Inflammatory macrophage treated with lipopolysaccharide for 1 hour (primary cell): ENCODE measurements at places on chromosomes 3 and 15.
A peak's percentile ranks its signal among the peaks of the same experiment; 100 is the strongest.

DNA sequence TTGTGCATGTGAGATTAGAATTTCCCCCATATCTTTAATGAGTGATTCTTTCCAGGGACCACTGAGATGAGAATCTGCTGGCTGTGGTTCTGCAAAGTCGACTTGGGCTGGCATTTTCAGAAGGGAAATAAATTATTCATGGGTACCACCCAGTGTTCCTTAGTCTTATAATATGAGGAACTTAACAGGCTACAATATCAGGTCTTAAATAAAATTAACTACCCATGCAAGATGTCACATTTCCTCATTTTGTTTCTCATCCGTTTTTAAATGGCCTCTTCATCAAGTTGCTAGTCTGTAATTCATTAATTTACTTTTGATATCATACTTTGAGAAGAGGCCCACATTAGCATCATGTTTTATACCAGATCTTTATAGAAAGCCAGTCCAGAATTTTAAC lies 58.3 kb upstream of the SKOR1 start:
- DNase-seq = peak; percentile 14

GRCh38 chr3:148021381-148021780 lies 612.2 kb downstream of the ZIC1 start:
- DNase-seq = no peak

DNA sequence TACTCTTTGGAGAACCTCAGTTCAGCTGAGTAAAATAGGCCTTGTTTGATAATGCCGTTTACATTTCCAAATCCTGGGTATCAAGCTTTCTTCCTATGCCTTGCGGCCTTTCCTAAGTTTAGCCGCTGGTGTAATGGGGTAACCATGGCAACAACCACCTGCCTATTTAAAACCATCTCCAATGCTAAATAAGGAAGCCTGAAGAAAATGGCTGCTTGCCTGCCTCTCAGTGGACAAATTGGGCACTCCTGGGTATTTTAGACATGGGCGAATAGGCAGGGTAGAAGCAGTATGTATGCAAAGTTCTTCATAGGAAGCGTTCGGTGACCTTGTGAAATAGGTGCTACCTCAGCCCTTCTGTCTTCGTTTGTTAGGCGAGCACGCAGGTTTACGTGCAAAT lies 122.7 kb downstream of the DGKG start:
- no peak for DNase-seq

- no peak for DNase-seq
Measured at GRCh38 chr3:118501152-118501551, 533.5 kb downstream of the IGSF11 start.

DNA sequence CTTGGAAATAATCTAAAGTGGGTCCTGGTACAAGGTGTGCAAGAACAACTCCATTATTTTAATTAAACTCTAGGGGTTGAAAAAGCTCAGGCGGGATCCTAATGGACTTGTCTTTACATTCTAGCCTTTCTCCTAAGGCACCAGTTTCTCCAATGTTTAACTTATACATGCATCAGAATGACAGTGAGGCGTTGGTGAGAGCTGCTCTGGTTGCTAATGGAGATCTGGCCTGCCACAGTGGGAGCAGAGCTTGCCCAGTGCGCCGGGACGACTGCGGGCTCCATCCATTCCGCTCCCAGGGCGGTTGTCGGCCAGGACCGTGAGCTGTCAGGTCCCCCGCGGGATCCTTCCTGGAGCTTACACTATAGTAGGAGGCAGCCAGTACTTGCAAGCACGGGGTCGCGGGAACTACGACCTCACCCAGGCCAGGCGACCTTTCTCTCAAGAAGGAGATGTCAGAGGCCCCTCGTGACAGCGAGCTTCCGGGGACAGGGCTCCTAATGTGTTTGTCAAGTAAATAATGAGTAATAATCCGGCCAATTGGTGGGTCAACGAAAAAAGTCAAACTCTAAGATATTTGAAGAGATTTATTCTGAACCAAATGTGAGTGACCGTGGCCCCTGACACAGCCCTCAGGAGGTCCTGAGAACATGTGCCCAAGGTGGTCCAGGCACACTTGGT lies 991 bp upstream of the HIGD1A start:
- no peak for DNase-seq

DNA sequence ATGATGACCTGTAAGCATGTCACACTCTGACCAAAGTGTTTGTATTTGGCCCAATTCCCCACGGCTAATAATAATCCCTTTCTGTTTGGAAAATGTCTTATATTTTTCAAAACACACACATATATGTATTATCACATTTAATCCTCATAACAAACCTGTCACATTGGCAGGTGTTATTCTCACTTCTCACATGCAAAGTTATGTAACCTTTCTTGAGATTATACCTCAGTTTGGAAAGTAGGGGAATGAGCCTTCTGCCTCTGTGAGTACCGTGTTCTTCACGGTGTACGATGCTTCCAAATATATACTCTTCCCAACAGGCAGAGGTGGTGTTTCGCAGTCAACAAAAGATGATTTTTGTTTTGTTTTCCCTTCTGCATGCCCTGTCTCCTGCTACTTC lies 205.6 kb downstream of the TP63 start:
- DNase-seq = no peak

DNA sequence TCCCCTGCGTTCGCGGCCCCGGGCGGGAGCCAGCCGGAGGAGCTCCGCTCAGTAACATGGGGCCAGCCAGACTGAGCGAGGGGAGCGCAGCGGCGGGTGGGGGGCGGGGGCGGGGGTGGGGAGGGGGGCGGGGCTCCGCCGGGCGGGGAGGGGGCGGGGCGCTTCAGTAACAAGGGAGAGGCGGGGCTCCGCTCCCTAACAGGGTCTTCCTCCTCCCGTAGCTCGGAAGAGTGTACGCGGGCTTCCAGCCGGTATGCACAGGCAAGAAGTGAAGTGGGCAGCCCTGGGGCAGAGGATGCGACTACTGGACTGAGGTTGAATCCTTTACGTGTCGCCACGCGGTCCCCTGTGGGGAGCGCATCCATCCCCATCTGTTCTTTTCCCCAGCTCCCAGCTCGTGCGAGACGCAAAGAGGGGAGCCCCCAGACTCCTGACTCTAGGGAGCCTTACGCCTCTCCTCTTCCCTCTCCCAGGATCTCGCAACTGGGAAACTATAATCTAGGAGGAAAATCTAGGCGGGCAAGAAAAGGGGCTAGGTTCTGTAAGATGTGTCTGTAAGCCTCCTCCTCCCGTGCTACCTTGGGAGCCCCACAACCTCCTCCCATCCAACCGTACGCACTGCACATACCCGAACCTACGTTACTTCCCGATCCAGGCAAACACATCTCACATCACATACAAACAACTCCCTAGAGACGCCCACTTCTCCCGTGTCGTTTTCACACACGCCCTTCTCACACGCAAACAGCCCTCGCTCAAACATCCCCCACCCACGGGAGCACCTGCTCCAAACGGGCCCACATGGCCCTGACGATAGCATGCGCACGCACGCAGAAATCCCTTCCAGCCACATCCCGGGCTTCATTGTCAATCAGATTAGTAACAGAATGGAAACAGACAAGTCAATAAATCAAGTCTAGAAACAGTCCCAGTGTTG lies at the start of gene SHF:
TSS of gene SHF (minus strand) at position 73 of the 937 bp plus-strand sequence. CDS start at position 58, 15 bp downstream.
- peak; percentile 43 for DNase-seq

- no peak for DNase-seq
Measured at GRCh38 chr15:84818261-84819131, 1.3 kb downstream of the ALPK3 start.

DNA sequence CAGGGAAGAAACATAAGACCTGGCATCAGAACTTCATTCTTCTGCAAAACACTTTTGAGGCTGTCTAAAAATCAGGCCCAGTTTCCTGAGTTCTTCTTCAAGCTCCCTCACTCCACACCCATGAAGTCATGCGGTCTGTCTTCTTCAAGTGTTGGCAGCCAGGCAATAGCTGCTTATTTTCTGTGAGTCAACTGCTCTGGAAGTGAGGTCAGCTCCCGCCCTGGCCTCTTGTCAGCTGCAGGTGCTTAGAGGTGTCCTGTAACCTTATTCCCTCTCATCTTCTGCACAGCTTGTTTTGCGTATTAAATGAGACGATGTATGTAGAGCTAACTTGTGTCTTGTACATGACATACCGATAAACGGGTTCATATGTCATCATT lies 226.1 kb downstream of the ADAMTS17 start:
- no peak for DNase-seq
